T-cell (primary cell): ENCODE measurements at places on chromosomes 11 and 22. TPM values are rescaled to one million over a fixed set of nuclear protein-coding genes. Genes with fewer than 3 reads are reported as not detected.

GRCh38 chr11:32478277-32478731 is 43.0 kb upstream of the WT1 start:
- no peaks in the 10 kb centered on the region for H3K27me3 ChIP-seq
- H3K36me3 ChIP-seq, result no peaks in the 10 kb centered on the region
- no peak for DNase-seq
- no peak overlapping the region for H3K27ac ChIP-seq

DNA sequence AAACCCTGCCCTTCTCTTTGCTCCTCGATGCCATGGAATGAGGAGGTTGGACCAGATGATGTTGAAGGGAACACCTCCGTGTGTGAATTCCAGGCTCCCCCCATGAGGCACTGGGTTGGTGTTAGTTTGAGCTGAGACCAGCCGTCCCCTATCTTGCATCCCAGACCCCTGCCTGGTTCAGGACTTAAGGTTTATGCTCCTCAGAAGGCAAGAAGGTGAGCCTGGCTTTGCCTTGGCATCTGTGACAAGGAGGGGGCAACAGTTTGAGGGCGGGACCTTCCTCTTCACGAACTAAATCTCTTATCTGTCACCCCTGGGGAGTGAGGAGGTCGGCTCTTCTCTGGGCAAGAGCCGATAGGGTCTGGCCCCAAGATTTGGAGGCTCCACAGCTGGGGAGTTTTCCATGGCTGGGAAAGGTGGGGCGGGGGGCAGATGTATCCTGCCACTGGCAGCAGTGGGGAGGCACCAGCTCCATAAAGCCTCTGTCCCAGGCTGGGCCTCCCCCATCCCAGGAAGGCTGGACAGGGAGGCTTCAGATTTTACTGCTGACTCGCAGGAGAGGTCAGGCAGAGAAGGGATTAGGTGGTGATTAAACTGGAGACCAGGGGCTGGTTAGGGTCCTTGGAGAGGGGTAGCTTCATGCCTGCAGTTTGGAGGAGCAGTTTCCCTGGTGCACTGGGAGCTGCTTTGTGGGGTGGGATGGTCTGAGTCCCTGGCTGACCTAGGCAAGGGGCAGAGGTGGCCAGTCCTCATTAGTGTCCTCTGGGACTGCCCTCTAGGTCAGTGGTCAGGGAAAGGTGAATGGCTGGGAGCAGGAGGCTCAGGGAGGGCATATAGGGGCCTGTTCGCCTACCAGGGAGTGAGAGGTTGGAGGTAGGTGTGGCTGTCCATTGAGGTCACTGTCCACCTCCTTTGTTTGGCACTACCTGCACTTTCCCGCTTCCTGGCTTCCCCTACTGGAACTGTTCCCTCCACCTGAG is 1.1 kb downstream of the SEC14L2 start:
- peak overlapping the region; percentile 67 for H3K4me3 ChIP-seq
- peak overlapping the region; percentile 10 for H3K27ac ChIP-seq
- peaks cover 45% of the 10 kb centered on the region for H3K27me3 ChIP-seq
- no peaks in the 10 kb centered on the region for H3K36me3 ChIP-seq
- H3K4me1 ChIP-seq, result peaks cover 42% of the 10 kb centered on the region

- no peaks in the 10 kb centered on the region for H3K4me1 ChIP-seq
- no peaks in the 10 kb centered on the region for H3K27me3 ChIP-seq
- no peak overlapping the region for H3K4me3 ChIP-seq
- peaks cover 66% of the 10 kb centered on the region for H3K36me3 ChIP-seq
Observed at GRCh38 chr11:71488681-71489270, 35.8 kb downstream of the NADSYN1 start.

DNA sequence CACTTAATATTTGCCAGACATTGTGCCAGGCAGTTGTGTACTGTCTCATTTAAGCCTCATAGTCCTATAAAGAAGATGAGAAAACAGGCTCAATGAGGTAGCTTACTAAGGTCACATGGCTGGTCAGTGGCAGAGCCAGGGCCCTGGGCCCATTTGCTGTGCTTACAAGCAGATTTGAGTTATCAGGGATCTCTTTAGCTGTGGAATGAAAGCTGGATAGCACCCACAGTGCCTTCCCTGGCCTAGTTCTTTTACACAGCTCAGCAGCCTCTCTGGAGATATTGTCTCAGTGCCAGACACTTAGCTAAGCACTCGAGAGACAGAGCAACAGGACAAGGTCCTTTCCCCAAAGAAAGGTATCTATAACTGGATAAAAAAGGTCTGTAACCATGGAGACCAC is 6.1 kb downstream of the TMEM86A start:
- no peaks in the 10 kb centered on the region for H3K27me3 ChIP-seq
- no peaks in the 10 kb centered on the region for H3K36me3 ChIP-seq
- peaks cover 23% of the 10 kb centered on the region for H3K4me1 ChIP-seq
- no peak for DNase-seq

The CD81 gene
- 124 TPM for total RNA-seq

The TLCD5 gene
- not detected for total RNA-seq

The KRTAP5-9 gene
- total RNA-seq, result not detected

The WBP2NL gene
- total RNA-seq, result 2.2 TPM

The SPA17 gene
- total RNA-seq, result 0.59 TPM
